ENCODE measurements at places on chromosomes 4 and X.
A peak's percentile ranks its signal among the peaks of the same experiment; 100 is the strongest.

- no peaks in the 10 kb centered on the region for H3K27me3 ChIP-seq
- no peaks in the 10 kb centered on the region for H3K4me1 ChIP-seq
- DNase-seq = no peak
- no peak overlapping the region for H3K27ac ChIP-seq
Measured at GRCh38 chrX:110733166-110733565, 62.5 kb downstream of the CHRDL1 start.

GRCh38 chr4:2652415-2653160 is 103.5 kb downstream of the TNIP2 start:
- H3K27me3 ChIP-seq = no peaks in the 10 kb centered on the region
- no peak overlapping the region for H3K27ac ChIP-seq
- H3K36me3 ChIP-seq = peaks cover 14% of the 10 kb centered on the region
- DNase-seq = peak; percentile 14

DNA sequence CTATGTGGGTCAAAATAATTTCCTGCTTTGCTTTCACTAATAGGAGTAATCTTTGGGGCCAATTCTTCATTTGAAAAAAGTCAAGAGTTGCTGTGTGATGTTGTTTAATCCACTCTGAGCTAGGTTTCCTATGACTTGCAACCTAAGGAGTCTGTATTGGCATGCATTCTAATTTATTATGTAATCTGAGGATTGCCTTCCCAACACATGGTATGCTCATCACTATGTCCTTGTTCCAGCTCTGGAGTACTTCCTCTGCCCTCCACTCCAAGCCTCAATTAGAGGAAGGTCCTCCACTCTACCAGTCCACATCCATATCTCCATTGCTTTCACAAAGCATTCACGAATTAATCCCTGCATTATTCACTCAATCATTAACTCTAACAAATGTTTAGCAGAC is 56.1 kb downstream of the PPP3CA start:
- no peak overlapping the region for H3K4me3 ChIP-seq
- peaks cover 7% of the 10 kb centered on the region for H3K4me1 ChIP-seq
- no peak for DNase-seq
- H3K36me3 ChIP-seq = no peaks in the 10 kb centered on the region

DNA sequence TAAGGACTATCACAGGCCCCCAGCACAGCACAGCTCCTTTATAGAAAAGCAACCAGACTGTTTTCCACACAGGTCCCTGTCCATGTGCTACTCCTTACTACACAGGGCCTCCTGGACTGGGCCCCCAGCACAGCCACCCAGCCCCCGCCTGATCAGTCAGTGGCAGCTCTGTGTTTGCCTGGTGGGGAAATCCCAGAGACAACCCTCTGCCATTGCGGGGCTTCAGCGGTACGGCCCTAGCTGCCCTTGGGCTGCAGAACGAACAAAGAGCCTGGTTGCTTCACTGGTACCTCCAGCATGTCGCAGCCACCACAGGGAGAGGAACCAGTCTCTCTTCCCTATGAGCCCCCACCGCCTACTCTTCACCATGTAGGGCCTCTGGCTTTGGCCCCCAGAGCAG is 30.7 kb downstream of the CBR4 start:
- DNase-seq = no peak
- H3K27ac ChIP-seq = no peak overlapping the region
- no peaks in the 10 kb centered on the region for H3K4me1 ChIP-seq
- H3K4me3 ChIP-seq = no peak overlapping the region
